Natural killer cell (primary cell): ENCODE measurements at places on chromosomes 4 and X.

DNA sequence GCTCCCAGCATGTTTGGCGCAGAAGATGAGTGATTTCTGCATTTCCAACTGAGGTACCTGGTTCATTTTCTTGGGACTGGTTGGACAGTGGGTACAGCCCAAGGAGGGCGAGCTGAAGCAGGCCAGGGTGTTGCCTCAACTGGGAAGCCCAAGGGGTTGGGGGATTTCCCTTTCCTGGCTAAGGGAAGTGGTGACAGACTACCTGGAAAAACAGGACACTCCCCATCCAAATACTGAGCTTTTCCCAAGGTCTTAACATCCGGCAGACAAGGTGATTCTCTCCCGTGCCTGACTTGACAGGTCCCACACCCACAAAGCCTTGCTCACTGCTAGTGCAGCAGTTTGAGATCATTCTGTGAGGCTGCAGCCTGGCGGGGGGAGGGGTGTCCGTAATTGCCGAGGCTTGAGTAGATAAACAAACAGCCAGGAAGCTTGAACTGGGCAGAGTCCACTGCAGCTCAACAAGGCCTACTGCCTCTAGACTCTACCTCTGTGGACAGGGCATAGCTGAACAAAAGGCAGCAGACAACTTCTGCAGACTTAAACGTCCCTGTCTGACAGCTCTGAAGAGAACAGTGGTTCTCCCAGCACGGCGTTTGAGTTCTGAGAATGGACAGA lies 307.7 kb upstream of the ARSJ start:
- DNase-seq, result no peak

- DNase-seq, result no peak
Observed at GRCh38 chrX:130974323-130974722, 71.3 kb upstream of the ENOX2 start.

- no peak for DNase-seq
Observed at GRCh38 chr4:67049446-67049845, 495.9 kb downstream of the CENPC start.

- no peak for DNase-seq
Observed at GRCh38 chr4:101762025-101762424, 28.5 kb upstream of the BANK1 start.

GRCh38 chr4:149065753-149066152 lies 623.5 kb upstream of the NR3C2 start:
- DNase-seq, result no peak

DNA sequence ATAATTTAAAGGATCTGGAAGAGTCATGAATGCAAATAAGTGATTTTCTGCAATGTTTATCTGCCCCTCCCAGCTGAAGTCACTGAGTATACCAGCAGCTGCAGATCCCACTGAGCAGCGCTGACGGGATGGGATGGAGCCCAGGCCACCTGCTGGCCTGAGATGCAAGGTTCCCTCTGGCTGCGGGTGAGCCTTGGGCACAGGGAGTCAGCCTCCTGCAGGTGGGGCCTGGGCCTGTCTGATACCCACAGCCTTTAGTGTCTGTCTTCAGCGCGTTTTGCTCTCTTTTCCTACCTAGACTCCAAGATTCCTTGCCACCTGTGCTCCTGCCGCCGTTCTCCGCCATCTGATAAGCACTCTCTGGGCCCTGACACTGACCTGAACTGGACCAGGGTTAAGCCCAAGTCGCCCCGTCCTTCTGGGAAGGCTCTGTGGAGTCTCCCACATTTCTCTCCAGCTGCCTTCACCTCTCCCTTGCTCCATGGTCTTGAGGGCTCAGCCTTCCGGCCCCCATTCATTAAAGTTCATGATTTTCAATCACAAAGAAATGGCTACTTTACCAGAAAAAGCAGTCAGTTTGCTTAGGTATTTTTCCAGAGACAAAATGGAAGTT lies 223.1 kb upstream of the FAT1 start:
- DNase-seq, result no peak
